Fibroblast of the aortic adventitia (primary cell): ENCODE measurements at places on chromosomes 5 and 9. TPM values are rescaled to one million over a fixed set of nuclear protein-coding genes. Genes with fewer than 3 reads are reported as not detected.

- DNase-seq = peak; percentile 67
Observed at GRCh38 chr9:134689321-134690181, 47.9 kb downstream of the COL5A1 start.

ADRA1B gene
- 0.63 TPM in 1 of 2 replicates, not detected in the other for total RNA-seq

GRCh38 chr5:28896949-28897348 lies 1858.6 kb upstream of the CDH9 start:
- no peak for DNase-seq

- DNase-seq = peak; percentile 5
Observed at GRCh38 chr9:31030741-31031202, 1353.7 kb upstream of the ACO1 start.

PTPRD gene
- 11.5 and 13.7 TPM in 2 replicates for total RNA-seq

DNA sequence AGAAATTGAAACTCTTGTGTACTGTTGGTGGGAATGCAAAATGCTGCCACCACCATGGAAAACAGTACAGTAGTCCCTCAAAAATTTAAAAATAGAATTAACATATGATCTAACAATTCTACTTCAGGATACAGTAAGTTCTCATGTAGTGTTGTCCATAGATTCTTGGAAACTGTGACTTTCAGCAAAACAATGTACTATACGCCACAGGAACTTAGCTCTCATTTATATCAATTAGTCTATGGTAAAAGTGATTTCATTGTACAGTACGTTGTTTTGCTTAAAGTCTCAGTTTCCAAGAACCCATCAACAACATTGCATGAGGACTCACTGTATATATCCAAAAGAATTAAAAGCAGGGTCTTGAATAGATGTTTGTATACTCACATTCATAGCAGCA lies 233.5 kb upstream of the GAS1 start:
- DNase-seq = no peak

DNA sequence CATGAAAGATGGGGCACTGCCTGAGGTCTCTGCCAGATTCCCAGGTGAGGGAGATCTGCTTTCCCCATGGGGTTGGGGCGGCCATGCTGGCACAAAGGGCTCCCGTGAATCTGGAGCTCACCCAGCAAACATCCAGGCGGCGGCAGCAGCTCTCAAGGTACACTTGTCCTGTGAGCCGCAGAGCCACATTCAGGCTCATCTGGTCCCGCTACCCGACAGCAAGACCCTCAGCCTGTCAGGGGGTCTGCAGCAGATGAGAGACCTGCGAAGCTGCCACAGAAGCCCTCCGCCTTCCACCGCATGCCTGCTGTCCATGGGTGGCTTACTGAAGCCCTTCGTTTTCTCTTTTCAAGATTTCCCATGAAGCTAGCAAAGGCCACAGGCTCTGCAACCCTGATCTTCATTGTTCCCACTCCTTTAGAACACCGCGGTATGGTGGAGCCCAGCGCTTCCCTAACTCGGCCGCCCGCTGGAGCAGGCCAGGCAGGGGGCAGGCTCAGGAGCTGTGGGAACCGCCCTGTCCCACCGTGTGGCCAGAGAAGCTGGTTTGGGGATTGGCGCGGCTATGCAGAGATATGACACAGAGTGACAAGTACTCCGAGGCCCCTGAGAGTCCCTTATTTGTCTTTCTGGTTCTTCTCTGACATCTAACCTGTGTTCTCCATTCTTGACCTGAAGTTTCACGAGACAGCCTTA lies 8.8 kb downstream of the LRRC14B start:
- DNase-seq = no peak

- DNase-seq = no peak
Observed at GRCh38 chr5:72290356-72291133, 29.5 kb downstream of the MRPS27 start.

ARID3C gene
- 0.09 and 0.74 TPM in 2 replicates for total RNA-seq

PGGT1B gene
- 5.7 and 15.1 TPM in 2 replicates for total RNA-seq

KCNN2 gene
- not detected in 2 replicates for total RNA-seq

SPATA31D4 gene
- not detected in 2 replicates for total RNA-seq

DNA sequence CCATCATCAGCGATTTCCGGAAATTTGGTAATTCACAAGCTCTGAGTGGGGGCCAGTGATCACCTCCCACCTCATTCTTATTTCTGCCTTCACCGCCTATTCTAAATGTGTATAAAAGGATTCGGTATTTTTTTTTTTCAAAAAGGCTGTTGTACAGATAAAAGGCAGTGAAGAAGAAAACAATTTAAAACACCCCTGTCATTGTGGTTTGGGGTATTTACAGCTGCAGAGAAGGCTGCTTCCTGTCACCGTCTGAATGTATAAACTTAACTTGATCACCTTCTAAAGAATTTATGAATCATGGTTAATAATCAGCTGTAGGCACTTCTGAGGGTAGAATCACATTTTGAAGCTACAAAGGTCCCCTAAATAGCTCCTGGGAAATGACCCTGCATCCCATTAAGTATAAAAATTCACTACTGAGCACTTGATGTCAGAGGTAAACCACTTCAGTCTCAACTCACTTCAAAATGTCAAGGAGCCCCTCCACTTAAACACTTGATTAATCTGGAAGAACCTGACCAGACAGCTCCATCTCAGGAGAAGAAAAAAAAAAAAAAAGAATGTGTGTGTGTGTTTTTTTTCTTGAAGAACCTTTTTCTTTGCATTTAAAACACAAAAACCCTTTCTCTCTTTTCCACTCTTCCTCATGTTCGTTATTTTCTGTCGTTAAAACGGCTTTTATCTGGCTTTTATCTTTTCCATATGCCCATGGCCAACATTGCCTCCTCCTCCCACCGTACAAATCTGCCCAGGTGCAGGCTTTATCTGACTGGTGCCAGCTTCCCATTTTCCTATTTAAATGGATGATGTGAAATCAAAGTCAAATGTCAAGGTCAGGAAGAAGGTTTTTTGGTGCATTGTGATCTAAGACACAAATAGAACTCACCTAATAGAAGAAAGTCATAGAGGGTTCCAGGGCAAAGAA lies 291.2 kb downstream of the IRX1 start:
- DNase-seq = no peak

DNA sequence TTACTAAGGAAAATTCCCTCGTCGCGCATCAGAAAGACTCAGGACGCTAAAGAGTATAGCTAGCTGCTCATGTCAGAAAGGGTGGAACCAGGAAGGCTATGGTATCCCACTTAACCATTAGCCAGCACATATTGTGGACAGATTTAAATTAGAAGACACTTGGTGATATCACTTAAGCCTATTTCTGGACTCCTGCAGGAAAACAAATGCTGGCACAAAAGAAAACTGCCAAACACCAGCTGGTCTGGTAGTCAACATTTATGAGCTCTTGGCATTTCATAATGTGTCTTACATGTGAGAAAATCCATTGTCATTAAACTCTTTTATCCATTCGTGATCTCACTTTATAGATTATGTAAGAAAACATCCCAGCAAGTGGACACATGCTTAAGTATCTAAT lies 377.4 kb downstream of the PTPRD start:
- DNase-seq = no peak

DNA sequence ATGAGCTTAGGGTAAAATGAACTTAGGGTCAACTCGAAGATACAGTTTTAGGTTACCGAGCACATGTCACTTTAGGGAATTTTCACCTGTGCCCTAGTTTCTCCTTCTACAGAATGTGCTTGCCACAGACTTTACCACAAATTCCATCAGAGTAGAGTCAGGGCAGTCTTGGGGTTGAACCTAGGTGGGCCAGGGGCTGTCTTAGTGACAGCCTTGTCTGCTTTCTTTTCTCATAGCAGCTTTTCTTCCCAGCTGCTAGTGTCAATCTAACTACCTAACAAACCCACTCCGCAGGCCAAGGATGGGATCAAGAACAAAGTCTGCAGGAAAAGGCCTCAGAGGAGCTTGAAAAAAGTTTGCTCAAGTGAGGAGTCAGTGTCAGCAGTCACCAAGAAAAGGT lies 458.1 kb upstream of the CDH18 start:
- DNase-seq = no peak

GRCh38 chr5:74503-75109 lies 17.4 kb upstream of the PLEKHG4B start:
- no peak for DNase-seq

SHISAL2B gene
- not detected in 2 replicates for total RNA-seq

DNA sequence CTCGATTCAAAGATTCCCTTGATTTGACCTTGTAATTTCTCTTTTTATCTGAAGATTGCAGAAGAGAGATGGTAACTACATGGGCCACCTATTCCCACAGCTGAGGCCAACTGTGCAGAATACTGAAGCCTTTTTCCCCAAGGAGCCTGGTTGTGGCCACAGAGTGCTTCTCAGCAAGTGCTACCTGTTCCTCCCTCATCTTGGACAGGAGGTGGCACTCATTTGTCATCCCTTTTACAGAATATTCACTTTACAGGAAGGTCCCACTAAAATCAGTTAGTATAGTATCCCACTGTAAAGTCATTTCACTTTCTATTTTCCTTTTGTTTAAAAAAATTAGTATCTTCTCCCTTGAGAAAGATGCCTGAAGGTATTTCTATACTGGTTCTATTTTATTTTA lies 346.4 kb downstream of the ARL15 start:
- no peak for DNase-seq

DNA sequence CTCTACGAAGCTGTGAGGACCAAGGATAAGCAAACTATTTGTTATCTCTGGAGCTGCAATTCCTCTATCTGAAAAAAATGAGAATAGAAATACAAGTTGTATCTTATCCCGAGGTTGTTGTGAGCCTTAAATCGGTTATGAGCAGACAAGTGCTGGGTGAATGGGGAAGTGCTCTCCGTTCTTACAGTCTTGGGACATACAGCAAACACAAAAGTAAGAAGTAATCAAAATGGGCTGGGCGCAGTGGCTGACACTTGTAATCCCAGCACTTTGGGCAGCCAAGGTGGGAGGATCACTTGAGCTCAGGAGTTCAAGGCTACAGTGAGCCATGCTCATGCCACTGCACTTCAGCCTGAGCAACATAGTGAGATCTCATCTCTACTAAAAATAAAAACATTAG lies 31.7 kb downstream of the ITK start:
- DNase-seq = no peak

SLC46A2 gene
- not detected in 2 replicates for total RNA-seq

BHMT2 gene
- 5.0 and 6.8 TPM in 2 replicates for total RNA-seq

GRCh38 chr9:137397675-137398423 lies 25.1 kb downstream of the EXD3 start:
- no peak for DNase-seq

TAS2R1 gene
- not detected in 2 replicates for total RNA-seq

DNA sequence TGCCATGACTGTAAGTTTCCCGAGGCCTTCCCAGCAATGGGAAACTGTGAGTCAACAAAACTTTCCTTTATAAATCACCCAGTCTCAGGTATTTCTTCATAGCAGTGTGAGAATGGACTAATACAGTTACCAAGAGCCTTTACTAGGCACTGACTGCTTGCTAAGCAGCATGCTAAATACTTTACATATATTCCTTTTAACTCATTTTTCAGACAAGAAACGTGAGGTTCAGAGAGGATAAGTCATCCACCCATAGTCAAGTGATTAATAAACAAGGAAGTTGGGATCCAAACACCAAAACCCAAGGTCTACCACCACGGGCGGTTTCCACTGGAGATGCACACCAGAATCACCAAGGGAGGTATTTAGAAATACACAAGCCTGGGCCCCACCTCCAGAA lies 50.8 kb downstream of the GABBR2 start:
- DNase-seq = peak; percentile 20

- DNase-seq = no peak
Observed at GRCh38 chr9:137299938-137300337, 2.1 kb downstream of the NRARP start.
